SK-N-MC (cell line): ENCODE measurements at places on chromosomes 2 and 18.

- no peak for DNase-seq
These were observed 10.9 kb upstream of the PIEZO2 start for GRCh38 chr18:11160313-11160712.

DNA sequence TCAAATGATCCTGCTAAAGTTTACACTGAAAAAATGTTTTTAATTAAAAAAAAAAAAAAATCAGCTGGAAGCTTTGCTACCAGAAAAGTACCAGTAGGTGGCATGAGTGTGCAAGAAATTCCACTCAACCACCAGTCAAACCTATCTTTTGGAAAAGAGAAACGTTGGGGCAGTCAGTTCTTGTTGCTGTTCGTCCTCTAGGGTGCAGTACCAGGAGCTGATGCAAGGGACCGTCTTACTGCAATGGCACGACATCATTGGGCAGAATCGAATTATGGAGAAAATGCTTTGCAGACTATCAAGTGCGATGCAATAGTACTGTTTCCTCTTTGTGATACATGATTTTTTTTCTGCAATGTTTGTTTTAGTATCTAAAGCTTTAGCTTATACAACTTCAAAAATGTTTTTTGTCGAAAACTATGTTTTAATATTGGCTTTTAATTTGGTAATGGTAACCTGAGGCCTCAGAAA lies 18.3 kb downstream of the YPEL5 start:
- peak; percentile 93 for DNase-seq

- no peak for DNase-seq
These were observed 47.5 kb upstream of the SP3 start for GRCh38 chr2:174012347-174013314.

DNA sequence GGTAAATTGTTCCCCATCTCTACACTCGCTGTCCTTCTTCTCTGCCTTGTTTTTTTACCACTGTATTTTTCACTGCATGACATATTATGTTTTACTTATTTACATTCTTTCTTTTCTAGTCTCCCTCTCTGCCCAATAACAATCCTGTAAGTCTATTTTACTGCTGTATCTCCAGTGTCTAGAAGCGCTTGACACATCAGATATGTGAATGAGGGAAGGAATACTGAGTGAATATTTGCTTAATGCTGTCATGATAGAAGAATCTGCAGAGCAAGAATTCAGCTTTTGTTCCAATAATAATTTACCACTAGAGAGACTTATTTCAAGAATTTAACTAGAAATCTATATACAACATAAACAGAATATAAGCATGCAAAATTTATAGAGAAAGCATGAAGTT lies 99.5 kb downstream of the GALNT13 start:
- no peak for DNase-seq

DNA sequence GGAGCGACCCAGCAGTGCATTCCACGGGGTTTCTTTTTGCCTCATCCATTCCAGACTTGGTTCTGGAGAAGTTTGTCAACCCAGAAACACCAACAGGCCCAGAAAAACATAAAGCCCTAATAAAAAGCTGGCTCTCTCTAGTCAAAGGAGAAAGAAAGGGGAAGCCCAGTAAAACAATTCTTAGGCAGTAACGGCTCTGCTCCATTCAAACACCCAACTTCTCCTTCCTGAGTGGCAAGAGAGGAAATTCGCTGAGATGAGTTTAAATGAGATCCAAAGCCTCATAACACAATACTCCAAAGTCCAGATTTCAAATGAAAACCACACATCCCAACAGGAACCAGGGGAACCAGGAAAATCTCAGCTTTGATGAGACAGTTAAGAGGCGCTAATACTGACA lies 179.9 kb downstream of the RPIA start:
- no peak for DNase-seq

GRCh38 chr18:13161276-13161899 lies 57.2 kb upstream of the LDLRAD4 start:
- no peak for DNase-seq

GRCh38 chr18:68937029-68937599 lies 139.2 kb downstream of the CCDC102B start:
- DNase-seq = no peak

DNA sequence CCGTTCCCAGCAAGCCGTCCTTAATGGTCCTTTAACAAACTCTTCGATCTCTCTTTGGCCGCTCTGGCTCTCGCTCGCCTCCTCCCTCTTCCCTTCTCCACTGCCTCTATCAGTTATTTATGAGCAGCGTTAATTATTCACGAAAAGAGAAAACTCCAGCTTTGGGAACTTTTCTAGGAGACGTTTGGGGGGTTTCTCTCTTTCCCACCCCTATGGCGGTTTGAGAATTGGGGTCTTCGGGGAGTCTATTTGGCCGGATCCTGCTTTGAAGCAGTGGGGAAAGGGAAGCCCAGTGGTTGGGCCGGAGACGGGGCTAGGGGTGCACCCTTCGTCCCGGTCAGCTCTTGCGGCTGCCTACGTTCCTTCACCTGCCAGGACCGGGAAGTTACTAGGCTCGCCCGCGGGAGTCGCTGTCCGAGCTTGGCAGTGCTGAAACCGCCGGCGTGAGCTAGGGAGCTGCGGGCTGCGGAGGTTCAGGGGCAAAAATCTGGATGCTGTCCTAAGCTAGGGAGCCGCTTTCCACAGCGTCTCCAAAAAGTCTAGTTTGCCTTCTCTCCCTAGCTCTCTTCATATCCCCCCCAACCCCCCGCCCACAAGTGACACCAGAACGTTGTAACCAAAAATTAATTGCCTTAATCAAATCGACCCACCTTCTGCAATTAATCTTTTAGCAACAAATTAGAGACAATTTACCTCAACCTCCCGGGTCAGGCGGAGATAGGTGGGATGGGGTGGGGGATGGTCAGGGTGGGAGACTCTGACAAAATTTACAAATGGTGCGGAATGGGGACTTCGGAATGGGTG lies 8.9 kb upstream of the SKOR2 start:
- DNase-seq = no peak

DNA sequence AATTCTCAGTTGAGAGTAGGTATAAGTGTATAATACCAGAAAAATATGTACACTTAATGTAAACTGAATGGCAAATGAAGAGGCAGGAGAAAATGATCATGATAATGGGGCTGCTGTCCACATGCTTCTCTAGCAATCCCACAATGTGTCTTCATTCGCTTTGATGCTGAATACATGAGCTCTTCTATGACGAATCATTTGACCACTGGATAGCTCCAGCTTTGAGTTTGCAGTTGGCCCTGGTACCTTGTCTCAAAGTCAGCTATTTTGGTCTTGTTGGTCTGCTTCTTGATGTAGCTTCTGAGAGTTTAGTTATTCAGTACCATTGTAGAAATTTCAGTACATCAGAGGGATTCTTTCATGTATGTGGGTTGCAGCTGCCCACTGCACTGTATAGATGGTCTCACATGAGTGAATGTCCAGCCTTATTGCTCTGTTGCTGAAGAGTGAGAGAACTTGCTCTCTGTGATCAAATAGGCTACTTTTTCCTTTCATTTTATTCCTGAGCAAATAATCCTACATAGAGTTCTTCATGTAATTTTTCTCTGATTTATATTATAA lies 105.1 kb downstream of the TTC27 start:
- no peak for DNase-seq

- no peak for DNase-seq
These were observed 809.0 kb downstream of the BCL11A start for GRCh38 chr2:59744436-59744835.

- peak; percentile 44 for DNase-seq
These were observed 81.4 kb downstream of the CMPK2 start for GRCh38 chr2:6784291-6784690.

DNA sequence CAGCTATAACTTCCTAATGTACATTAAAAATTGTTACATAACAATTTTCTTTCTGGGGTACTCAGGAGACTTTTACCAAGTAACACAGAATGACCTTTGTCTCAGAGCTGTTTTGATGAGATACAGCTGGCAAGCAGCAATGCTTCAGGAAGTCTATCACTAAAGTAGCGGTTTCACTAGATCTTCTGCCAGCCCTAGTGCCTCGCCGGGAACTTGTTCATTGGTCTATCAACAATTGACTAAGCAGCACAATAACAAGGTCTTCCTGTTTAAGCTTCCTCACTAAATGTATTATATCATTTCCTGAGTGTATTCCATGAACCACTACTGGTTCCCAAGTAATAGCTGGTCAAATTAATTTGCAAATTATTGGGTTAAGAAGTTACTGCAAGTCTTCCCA lies 69.2 kb downstream of the TRIP12 start:
- DNase-seq = peak; percentile 45

DNA sequence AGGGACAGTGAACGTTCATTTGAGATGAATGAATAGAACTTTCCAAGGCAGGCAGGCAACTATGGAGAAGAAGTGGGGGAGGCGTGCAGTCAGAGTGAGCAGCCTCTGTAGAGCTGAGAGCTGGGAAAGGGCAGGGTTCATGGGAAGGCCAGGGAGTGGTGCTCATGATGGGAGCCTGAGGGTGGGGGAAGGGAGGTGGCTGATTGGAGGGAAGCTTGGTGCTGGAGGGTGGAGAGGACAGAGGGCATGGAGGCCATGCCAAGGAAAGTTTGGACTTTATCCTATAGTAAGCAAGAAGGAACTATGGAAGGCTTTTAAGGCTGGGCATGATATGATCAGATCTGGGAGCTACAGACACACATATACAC lies 47.6 kb upstream of the LGALSL start:
- DNase-seq = no peak

DNA sequence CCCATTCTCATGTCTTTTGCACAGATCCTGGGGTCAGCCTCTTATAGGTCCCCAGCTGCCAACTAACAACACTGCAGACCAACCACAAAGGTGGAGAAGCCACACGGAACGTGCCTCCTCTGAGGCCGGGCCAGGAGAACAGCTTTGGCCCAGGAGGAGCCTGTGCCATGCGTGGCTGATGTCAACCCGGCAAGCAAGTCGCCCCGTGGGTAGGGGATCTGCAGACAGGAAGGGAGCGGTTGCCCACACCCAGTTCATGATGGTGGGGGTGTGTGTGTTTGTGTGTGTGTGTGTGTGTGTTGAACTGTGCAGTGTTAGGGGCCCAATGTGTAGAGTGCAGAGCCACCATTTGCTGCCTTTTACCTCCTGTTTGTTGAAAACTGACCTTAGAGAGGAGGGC lies 2.4 kb upstream of the CLEC4F start:
- DNase-seq = no peak

DNA sequence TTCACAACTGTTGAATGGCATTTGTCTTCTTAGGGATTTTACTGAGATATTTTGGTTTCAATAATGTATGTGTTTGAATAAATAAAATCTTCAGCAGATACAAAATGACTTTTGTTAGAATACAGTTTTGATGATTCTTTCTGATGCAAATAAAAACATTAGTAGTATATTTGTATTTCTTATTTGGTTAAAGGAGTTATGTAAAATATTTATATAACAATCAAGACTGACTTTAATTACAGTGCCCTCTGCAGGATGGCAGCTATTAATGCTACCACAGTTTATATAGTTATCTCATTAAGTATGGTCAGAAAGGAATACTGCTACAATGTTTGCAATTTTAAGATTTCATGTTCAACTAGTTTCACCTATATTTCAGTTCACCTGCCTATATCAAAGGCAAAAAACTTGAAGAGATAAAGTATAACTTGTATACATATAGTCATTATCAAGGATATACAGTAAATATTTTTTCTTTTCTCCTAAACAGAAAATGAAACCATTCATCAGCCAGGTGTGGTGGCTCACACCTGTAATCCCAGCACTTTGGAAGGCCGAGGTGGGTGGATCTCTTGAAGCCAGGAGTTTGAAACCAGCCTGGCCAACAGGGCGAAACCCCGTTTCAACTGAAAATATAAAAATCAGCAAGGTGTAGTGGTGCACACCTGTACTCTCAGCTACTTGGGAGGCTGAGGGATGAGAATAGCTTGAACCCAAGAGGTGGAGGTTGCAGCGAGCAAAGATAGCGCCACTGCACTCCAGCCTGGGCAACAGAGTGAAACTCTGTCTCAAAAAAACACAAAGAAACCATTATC lies 19.8 kb downstream of the ARL5A start:
- no peak for DNase-seq

DNA sequence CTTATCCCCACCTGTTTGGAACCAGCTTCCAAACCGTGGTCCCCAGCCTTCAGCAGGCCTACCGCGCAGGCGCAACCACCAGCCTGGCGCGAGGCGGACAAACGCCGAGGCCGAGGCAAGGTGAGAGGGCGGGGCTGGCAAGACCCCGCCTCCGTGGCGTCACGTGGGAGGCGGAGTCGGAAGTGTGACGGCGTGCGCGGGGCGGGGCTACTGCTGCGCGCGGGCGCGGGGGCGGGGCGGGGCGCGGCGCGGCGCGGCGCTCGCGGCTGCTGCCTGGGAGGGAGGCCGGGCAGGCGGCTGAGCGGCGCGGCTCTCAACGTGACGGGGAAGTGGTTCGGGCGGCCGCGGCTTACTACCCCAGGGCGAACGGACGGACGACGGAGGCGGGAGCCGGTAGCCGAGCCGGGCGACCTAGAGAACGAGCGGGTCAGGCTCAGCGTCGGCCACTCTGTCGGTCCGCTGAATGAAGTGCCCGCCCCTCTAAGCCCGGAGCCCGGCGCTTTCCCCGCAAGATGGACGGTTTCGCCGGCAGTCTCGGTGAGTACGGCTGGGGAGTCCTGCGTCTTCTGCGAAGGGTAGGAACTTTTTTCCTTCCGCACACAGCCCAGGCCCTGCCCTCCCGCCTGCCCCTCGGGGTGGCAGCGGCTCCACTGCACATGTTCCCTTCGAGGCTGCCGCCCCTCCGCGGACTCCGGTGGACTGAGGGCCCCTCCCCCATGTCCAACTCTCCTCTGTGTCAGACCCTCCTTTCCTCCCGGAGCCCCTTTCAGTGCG lies at the start of gene EML4:
Gene EML4 (plus strand): TSS at position 254 of the 774 bp plus-strand sequence. CDS start 259 bp downstream, at position 513.
- DNase-seq = no peak

- DNase-seq = no peak
These were observed 83.5 kb downstream of the LDLRAD4 start for GRCh38 chr18:13302040-13302439.

- no peak for DNase-seq
These were observed 103.8 kb downstream of the VWC2L start for GRCh38 chr2:214514704-214515103.

DNA sequence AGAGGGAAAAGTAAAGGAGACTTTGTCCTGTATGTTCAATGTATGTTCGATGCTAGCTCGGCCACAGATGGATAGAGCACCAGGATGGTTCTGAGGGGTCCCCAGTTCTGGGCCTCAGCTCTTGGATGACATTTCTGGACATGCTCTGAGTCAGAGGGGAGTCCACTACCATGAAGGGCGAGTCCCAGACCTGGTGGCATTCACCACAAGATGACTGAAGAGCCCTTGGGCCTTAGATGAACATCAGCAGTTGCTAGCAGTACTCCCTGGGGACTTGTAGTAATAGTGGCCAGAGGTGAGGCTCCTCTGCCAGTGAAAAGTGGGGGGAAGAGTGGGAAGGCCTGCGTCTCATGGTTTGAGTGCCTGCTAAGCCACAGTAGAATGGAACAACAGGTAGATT lies 109.5 kb downstream of the GRB14 start:
- DNase-seq = no peak

DNA sequence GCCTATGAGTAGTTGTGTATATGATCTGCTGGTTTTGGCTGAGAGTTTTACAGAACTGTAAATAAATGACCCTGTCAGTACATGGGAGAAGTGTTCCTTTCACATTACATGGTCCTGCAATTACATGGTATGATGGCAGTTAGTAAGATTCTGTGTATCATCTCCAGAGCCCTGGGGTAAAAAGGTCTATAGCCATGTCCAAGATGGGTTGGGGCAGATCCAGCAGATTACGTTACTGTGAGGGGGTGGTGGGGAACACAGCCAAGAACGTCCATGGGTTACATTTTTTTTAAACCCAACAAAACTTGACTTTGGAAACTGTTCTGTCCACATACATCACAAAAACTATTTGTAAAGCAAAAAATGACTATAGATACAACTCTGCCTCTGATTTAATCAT lies 64.2 kb upstream of the LMAN1 start:
- DNase-seq = no peak

- peak; percentile 22 for DNase-seq
These were observed 4.7 kb downstream of the CAPG start for GRCh38 chr2:85405201-85406059.
